NCI-H526 (cell line): ENCODE measurements at places on chromosomes 13 and 19.
A peak's percentile ranks its signal among the peaks of the same experiment; 100 is the strongest.

DNA sequence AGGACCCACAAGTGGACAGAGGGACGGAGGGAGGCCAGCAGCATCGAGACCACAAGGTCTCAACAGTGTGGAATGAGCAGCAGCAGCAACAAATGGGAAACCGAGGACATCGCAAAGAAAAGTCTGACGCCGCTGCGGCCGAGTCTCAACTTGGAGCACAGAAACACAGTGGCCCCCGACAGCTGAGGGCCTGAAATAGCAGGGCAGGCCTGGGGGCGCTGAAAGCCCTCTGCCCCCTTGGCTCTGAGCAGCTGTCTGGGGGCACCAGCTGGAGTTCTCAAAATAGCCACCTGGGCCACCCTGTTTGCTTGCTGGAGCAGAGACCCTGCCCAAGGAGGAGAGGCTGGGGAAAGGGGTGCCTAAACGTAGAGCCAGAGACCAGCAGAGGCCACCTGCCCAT lies 5.9 kb upstream of the ISYNA1 start:
- no peak for DNase-seq

GRCh38 chr19:48183356-48183755 lies 12.9 kb downstream of the ZSWIM9 start:
- DNase-seq, result no peak

DNA sequence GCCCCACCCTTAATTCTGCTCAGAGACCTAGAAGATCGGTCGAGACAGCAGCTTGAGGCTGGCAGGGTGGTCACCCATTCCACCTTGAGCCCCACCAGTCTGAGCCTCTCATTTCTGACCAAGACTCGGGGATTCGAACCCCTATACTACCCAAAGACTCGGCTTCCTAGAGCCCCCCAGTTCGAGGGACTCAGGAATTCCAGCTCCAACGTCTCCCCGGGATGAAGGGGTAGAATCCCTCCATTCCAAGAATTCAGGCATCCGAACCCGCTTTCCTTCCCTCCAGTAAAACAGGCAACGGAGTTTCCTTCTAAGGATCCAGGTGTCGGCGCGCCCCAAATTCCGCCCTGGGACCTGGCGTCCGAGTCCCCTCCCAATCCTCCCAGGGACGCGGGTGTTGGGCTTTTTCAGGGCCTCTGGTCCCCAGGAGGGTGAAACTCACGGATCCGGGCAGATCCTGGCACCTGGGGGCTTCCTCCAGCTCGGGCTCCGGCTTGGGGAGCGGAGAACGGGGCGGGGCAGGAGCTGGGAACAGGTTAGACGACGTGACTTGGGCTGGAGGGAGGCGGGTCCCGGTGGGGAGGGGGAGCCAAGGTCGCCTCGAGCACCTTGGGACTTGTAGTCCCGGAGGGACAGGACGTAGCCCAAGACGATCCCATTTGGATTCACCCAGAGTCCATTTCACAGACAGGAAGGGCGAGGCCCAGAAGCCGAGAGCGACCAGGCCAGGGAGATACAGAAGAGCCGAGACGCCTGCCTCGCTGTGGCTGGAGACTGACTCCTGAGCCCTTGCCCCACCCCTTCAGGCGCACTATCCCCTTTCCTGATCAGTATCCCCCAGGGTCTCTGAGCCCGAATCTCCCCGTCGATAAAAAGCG lies at the start of gene PPP1R13L:
PPP1R13L (minus strand) TSS at position 513 of the 878 bp plus-strand sequence. CDS start 6,751 bp downstream, outside the sequence.
- DNase-seq, result peak; percentile 79

DNA sequence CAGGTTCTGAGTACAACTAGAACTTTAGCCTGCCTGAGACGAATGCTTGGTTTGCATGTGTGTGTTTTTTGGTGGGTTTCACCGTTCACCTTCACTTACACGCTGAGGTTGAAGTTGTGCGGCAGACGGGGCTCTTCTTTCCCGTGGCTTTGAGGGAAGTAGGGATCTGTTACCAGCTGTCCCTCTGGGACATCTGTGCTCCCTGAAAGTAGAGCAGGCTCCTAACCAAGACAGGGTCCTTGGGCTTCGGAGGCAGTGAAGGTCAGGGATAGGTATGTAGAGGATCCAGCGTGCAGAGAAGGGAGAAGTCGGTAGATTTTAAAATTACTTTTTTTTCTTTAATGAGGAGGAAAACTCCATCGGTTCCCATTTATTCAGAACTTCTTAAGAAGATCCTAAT lies 48.7 kb downstream of the ZNF536 start:
- DNase-seq, result no peak
